Hematopoietic multipotent progenitor cell (in vitro differentiated cells): ENCODE measurements at places on chromosomes 1 and 21.

DNA sequence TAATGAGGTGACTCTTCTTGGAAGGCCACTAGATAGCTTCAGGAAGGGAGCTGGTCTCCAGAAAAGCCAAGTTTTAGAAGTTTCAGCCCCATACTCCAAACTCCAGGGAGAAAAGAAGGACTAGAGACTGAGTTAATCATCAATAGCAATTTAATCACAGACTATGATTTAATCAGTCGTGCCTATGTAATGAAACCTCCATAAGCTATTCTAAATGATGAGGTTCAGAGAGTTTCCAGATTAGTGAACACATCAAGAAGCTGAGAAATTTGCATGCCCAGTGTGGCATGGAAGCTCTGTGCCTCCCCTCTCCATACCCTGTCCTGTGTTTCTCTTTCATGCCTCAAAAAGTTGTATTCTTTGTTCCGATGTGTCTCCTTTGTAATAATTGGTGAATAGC is 49.2 kb upstream of the CCDC190 start:
- DNase-seq: no peak

- DNase-seq: no peak
Measured at GRCh38 chr1:173161510-173162221, 45.5 kb downstream of the TNFSF4 start.

GRCh38 chr1:149936992-149937705 is 470 bp upstream of the MTMR11 start:
- no peak for DNase-seq

DNA sequence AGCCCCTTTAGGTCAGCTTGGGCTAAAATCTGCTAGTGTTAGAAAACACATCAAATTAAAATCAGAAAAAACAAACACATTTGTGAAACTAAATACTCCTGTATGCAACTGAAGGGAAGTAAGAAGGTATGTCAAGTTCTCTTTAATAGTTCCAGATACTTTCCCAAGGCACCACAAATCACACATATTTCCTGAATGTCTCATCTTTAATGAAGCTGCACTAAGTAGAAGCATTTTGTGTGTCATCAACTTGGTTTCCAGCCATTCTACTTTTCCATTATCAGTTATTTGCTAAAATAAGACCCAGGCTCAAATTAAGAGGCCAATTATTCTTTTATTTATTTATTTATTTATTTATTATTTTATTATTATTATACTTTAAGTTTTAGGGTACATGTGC is 34.7 kb downstream of the CRB1 start:
- no peak for DNase-seq

GRCh38 chr1:95223110-95223509 is 10.9 kb upstream of the RWDD3 start:
- no peak for DNase-seq

GRCh38 chr1:175479521-175480342 is 263.7 kb downstream of the TNR start:
- peak; percentile 11 for DNase-seq

- DNase-seq: peak; percentile 69
Measured at GRCh38 chr1:164716992-164717703, 158.2 kb downstream of the PBX1 start.

DNA sequence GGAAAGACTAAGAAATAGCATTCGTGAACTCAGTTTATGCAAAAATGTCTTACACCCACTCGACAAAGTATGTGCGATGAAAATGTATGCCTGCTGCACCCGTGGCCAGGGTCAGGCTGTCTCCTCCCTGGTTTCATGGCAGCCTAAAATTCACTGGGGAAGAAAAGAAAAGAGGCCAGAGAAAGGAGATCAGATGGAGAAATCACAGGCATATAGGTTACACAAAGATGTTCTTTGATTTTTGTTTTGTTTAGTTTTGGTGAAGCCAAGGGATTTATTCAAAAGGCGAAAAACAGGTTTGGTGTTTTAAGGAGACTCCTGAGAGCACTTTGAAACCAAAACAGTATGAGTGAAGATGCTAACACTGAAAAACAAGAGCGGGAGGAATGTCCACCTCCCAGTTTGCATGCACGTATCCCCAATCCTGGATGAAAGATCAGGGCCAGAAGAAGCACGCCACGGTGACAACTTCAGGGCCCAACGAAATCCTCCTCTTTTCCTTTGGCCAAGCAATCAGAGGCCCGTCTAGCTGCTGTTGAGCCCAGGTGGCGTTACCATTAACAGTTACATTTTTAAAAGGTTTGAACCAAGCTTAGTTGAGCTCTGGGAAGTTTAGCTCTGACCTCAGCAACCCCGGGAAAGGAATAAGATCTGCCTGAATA is 992 bp upstream of the SSX2IP start:
- no peak for DNase-seq

DNA sequence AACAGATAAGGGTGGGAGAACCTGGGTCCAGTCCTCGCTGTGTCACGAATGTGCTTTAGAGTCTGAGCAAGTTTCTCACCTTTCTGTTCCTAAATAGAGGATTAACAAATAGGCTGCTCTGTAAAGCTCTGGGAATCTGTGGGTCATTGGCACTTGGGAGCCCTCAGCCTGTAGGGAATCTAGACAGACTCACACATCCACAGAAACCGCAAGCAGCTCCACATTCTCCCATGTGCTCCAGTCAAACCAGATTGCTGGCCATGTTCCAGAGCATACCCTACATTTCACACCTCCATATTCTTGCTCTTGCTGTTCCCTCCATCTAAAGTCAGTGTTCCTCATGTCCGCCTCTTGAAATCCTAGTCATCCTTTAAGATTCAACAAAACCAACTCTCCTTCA is 7.8 kb upstream of the AHCYL1 start:
- no peak for DNase-seq
